ENCODE measurements at places on chromosomes 16 and 17. TPM values are rescaled to one million over a fixed set of nuclear protein-coding genes. Genes with fewer than 3 reads are reported as not detected.

GRCh38 chr17:72592967-72593325 lies 472.1 kb downstream of the SOX9 start:
- H3K36me3 ChIP-seq: no peaks in the 10 kb centered on the region
- H3K4me1 ChIP-seq: peaks cover 32% of the 10 kb centered on the region
- no peak for DNase-seq

- peaks cover 15% of the 10 kb centered on the region for H3K27me3 ChIP-seq
- no peak for DNase-seq
- H3K4me1 ChIP-seq: no peaks in the 10 kb centered on the region
- no peak overlapping the region for H3K27ac ChIP-seq
These were observed 190.4 kb downstream of the SALL1 start for GRCh38 chr16:50960517-50961202.

DNA sequence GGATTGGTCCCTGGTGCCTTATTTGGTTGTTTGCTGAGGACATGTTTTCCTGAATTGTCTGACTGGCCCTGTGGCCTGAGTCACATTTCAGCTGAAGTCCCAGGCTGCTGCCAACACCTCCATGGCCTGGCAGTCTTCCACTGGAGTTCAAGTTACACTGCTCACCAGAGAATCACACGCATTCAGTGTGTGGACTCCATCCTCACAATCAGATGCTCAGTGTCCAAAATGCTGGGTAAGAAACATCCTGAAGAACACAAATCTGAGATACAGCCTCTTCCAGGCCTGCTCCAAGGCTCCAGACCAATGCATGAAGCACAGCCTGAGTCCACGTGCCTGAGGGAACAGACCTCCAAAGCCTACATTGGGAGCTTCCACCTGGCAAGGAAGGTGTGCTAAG lies 19.2 kb downstream of the CD300LB start:
- H3K27ac ChIP-seq: no peak overlapping the region
- no peaks in the 10 kb centered on the region for H3K36me3 ChIP-seq
- DNase-seq: no peak
- peaks cover 35% of the 10 kb centered on the region for H3K27me3 ChIP-seq
- H3K4me3 ChIP-seq: no peak overlapping the region

DNA sequence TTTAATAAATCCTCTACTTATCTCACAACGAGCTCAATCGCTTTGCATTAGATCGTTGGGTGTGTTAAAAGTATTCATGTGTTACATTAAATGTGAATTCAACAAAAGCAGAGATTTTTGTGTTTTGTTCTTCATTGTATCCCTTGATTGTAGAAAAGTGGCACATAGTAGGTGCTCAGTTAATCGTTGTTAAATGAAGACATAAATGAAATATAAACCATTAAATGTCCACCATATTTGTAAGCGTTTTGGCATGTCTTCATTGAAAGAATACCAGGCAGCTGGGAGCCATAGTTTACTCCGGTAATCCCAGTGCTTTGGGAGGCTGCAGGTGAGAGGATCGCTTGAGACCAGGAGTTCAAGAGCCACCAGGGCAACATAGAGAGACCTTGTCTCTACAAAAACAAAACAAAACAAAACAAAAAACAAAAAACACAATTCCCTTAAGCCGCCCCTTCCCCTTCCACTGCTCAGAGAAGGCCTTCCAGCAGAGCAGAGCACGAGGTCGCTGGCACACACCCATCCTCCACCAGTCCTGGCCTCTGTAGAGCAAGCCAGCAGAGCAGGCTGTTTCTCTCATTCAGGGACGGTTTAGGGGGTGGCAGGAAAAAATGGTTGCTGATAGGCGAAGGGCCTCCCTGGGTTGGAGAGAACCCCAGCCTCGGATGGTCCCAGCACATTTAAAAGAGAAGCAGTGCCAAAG lies 673 bp upstream of the CHD9 start:
- DNase-seq: no peak
- H3K4me1 ChIP-seq: peaks cover 11% of the 10 kb centered on the region
- H3K27me3 ChIP-seq: no peaks in the 10 kb centered on the region
- peak overlapping the region; percentile 85 for H3K4me3 ChIP-seq
- H3K36me3 ChIP-seq: no peaks in the 10 kb centered on the region

DNA sequence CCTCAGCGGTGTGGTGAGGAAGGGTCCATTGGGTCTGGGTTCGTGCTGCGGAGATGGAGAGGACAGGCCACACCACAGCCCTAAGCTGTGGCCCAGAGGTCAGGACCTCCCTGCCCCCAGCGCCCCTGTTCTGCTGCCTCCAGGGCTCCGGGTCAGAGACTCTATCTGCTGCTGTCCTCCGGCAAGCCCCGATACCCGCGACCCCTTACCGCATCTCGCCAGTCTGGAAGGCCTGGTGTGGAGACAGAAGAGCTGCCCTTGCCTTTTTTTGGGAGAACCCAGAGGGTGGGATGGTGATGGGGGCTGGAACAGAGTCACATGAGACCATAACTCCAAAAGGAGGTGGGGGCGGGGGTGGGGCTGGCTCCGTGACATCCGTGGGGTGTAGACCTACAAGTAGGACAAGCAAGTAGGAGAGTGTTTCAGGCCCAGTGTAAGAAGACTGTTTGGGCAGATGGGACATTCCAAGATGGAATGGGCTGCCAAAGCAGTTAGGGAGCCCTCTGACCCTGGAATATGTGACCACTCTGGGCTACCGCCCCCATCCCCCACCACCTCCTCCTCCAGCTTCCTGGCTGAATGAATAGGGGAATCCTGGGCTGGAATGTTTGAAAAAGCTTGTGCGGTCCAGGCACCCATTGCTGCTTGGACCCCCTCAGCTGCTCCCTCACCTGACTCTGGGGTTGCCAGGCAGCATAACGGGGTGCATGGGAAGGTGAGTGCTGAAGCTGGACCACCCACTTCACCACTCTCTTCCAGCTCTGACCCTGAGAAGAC lies 1.4 kb downstream of the XYLT2 start:
- peak overlapping the region; percentile 91 for H3K4me3 ChIP-seq
- peaks cover 22% of the 10 kb centered on the region for H3K4me1 ChIP-seq
- peak overlapping the region; percentile 72 for H3K27ac ChIP-seq
- H3K27me3 ChIP-seq: no peaks in the 10 kb centered on the region
- no peak for DNase-seq
- H3K36me3 ChIP-seq: peaks cover 5% of the 10 kb centered on the region

- no peak overlapping the region for H3K27ac ChIP-seq
- H3K36me3 ChIP-seq: no peaks in the 10 kb centered on the region
- DNase-seq: no peak
- H3K4me3 ChIP-seq: no peak overlapping the region
- peaks cover 5% of the 10 kb centered on the region for H3K27me3 ChIP-seq
These were observed 63.0 kb downstream of the NUP93 start for GRCh38 chr16:56792967-56793366.

DNA sequence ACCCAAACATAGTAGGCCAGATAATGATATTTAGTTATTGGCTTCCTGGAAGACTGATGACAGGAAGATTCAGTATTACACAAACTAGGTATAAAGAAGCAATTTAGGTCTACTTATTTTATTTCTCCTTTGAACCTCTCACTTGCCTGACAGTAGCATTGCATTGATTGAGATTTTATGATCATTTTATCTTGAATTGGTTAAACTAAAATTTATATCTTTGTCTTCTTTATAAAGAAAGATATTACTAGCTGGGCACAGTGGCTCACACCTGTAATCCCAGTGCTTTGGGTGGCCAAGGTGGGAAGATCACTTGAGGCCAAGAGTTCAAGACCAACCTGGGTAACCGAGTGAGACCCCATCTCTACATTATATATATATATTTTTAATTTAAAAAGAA lies 14.4 kb downstream of the HLF start:
- peaks cover 3% of the 10 kb centered on the region for H3K4me1 ChIP-seq
- H3K27me3 ChIP-seq: peaks cover 29% of the 10 kb centered on the region
- no peak overlapping the region for H3K4me3 ChIP-seq
- H3K27ac ChIP-seq: no peak overlapping the region
- DNase-seq: no peak

- H3K4me1 ChIP-seq: peaks cover 32% of the 10 kb centered on the region
- no peaks in the 10 kb centered on the region for H3K27me3 ChIP-seq
- H3K27ac ChIP-seq: no peak overlapping the region
- no peak for DNase-seq
These were observed 29.7 kb downstream of the CMIP start for GRCh38 chr16:81473969-81474959.

DNA sequence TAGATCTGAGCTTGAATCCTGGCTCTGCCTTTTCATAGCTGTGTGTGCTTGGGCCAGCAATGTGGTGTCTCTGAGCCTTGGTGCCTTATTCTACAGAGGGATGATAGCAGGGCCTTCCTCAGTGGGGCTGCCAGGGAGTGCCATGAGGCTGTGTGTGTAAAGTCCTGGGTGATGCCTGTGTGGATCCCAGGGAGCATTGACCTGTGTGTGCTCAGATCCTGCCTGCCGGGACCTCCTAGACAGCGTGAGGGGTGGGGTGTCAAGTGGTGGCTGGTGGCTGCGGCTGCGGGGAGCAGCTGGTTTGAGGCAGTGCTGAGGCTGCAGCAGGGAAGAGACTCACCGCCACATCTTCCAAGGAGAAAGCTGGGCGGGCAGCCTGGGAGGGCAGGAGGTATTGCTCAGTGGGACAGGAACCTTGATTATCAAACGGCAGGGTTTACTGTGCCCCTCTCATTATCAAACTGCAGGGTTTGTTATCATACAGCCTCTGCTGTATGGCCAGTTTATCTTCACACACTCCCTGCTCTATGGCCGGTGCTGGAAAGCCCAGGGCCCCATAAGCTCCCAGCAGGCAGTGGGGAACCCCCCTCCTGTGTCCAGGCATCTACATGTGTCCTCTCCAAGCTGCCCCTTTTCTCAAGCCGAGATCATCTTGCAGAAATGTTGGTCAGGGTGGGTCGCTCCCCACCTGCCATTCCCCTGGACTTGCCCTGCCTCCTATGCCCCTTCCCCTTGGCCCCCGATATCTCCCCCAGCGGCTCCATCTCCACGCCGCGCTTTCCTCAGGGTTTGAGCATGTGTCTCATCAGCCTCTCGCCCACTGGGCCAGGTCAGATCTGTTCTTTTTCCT lies 3.1 kb upstream of the ADCY7 start:
- DNase-seq: no peak
- no peak overlapping the region for H3K4me3 ChIP-seq
- no peaks in the 10 kb centered on the region for H3K27me3 ChIP-seq
- no peak overlapping the region for H3K27ac ChIP-seq
- peaks cover 1% of the 10 kb centered on the region for H3K36me3 ChIP-seq

Gene C16orf46
- 0.90 TPM for total RNA-seq

Gene TSNAXIP1
- 4.4 TPM for total RNA-seq

Gene NLGN2
- 88.0 TPM for total RNA-seq
